ENCODE measurements at places on chromosomes 4 and X. TPM values are rescaled to one million over a fixed set of nuclear protein-coding genes. Genes with fewer than 3 reads are reported as not detected.
A peak's percentile ranks its signal among the peaks of the same experiment; 100 is the strongest.

The MID2 gene
- 5.8 TPM for total RNA-seq

The CT45A3 gene
- total RNA-seq: not detected

The TENT5D gene
- total RNA-seq: not detected

The MAGEA4 gene
- not detected for total RNA-seq

The PAK3 gene
- total RNA-seq: not detected

GRCh38 chrX:38044701-38045100 is 38.3 kb downstream of the SYTL5 start:
- H3K27ac ChIP-seq: no peak overlapping the region
- no peak overlapping the region for H3K4me3 ChIP-seq
- H3K4me1 ChIP-seq: no peaks in the 10 kb centered on the region
- H3K36me3 ChIP-seq: no peaks in the 10 kb centered on the region
- no peaks in the 10 kb centered on the region for H3K27me3 ChIP-seq

DNA sequence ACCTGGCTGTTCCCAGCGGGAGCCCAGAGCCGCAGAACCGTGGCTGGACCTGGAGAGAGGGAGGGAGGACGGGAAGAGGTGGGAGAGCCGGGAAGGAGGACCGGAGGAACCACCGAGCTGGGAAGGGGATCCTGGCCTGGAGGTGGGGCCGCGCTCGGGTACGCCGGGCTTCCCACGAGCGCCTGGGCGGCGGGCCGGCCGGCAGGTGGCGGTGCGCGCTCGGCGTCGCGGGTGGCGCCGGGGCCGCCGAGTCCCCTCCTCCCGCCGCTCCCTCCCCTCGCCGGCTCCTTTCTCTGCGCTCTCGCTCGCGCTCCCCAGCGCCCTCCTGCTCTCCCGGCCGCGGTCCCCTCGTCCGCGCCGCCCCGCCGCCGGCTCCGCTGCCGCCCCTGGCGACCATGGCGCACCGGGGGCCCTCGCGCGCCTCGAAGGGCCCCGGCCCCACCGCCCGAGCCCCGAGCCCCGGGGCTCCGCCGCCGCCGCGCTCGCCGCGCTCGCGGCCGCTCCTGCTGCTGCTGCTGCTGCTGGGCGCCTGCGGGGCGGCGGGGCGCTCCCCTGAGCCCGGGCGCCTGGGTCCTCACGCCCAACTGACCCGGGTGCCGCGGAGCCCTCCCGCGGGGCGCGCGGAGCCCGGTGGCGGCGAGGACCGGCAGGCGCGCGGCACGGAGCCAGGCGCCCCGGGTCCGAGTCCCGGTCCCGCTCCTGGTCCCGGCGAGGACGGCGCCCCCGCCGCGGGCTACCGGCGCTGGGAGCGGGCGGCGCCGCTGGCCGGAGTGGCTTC is at the start of gene SORCS2:
SORCS2 (plus strand) TSS at position 287 of the 778 bp plus-strand sequence.
- H3K36me3 ChIP-seq: no peaks in the 10 kb centered on the region
- H3K4me1 ChIP-seq: peaks cover 5% of the 10 kb centered on the region
- peak; percentile 17 for DNase-seq
- H3K4me3 ChIP-seq: no peak within 1 kb of the TSS
- H3K27me3 ChIP-seq: peaks cover 36% of the 10 kb centered on the region

DNA sequence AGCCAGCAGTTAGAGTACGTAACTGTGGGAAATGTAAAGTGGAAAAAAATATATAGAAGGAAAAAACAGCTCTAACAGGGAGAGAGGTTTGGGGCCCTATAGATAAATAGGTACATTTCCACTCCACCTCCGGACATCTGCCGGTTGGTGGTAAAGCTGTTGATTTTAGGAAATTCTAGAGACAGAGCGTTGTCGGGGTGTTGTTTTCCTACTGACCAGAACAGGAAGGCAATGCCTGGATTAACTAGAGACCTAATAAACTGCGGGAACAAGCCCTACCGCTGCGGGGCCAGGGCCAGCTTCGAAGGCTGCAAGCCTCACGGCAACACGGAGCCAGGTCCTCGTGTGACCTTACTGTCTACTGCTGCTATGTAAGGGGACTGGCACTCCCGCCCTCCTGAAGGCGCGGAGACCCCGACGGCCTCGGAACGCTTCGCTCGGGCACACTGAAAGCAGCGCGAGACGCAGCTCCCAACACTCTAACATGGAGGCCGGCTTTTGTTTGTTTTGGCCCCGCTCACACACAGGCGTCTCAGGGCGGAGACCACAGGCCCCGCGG is 702 bp upstream of the CDKN2AIP start:
- H3K4me1 ChIP-seq: peaks cover 22% of the 10 kb centered on the region
- no peak for DNase-seq
- H3K4me3 ChIP-seq: peak overlapping the region; percentile 79
- no peaks in the 10 kb centered on the region for H3K27me3 ChIP-seq
- peak overlapping the region; percentile 95 for H3K27ac ChIP-seq
- H3K36me3 ChIP-seq: peaks cover 12% of the 10 kb centered on the region

GRCh38 chrX:9980401-9980800 is 13.2 kb downstream of the CLDN34 start:
- no peaks in the 10 kb centered on the region for H3K36me3 ChIP-seq
- H3K27ac ChIP-seq: peak overlapping the region; percentile 70
- H3K4me1 ChIP-seq: peaks cover 29% of the 10 kb centered on the region
- no peak for DNase-seq
- H3K27me3 ChIP-seq: no peaks in the 10 kb centered on the region
- no peak overlapping the region for H3K4me3 ChIP-seq

DNA sequence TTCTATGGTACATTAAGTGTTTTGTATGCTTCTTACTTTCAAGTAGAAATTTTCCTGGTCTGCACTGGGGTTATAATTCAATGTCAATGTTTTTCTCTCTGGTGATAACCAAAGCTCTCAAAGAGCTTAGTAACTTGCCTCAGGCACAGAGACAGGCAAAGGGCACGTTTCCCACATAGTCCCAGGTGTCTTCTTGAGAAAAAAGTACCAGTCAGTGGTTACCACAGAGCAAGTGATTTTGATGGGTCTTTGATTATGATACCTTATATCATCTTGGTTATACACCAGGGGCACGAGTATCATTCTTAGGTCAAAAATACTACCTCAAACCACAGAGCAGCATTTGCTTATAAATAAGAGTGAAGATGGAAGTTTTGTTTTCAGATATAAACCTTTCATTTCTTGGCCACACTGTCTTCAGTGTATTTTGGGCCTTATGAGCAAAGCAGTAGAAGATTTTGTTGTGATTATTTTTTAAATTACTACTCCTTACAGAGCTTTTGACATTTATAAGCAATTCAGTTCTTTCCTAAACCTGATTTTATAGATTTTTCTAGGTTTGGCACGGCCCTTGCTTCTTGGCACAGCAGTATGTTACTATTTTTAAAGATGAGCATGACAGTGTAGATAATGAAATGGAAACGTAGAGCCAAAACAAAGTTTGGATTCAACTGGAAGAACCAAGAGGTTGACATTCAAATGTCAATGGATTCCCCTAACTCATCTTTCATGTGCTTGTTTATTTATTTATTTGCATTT is 85.3 kb upstream of the TLL1 start:
- H3K27me3 ChIP-seq: no peaks in the 10 kb centered on the region
- no peak for DNase-seq
- no peaks in the 10 kb centered on the region for H3K4me1 ChIP-seq

- H3K4me3 ChIP-seq: no peak overlapping the region
- H3K36me3 ChIP-seq: no peaks in the 10 kb centered on the region
- no peak overlapping the region for H3K27ac ChIP-seq
- no peaks in the 10 kb centered on the region for H3K4me1 ChIP-seq
- no peaks in the 10 kb centered on the region for H3K27me3 ChIP-seq
- no peak for DNase-seq
These were observed 109.9 kb downstream of the DLG3 start for GRCh38 chrX:70554523-70554922.

DNA sequence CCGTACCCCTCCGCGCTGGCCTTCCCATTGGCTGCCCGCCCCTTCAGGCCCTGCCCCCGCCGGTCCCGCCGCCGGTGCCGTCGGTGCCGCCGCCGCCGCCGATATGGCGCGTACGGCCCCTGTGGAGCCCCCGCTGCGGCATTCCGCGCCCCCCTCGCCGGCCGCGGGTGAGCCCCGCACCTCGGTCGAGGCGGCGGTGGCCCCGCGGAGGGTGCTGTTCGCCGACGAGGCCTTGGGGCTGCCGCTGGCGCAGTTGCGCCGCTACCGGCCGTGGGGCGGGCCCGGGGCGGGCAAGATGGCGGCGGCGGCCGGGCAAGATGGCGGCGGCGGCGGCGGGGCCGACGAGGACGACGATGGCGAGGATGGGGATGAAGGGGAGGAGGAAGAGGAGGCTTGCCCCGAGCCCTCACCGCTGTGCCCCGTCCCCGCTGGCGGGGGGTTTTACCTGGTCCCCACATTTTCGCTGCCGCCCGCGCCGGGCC is at the start of gene PPP1R3F:
PPP1R3F (plus strand) TSS at position 27 of the 482 bp plus-strand sequence; CDS start at position 104, 77 bp downstream.
- peaks cover 35% of the 10 kb centered on the region for H3K4me1 ChIP-seq
- DNase-seq: no peak
- peak within 1 kb of the TSS; percentile 98 for H3K27ac ChIP-seq
- H3K27me3 ChIP-seq: no peaks in the 10 kb centered on the region
- H3K36me3 ChIP-seq: no peaks in the 10 kb centered on the region
- H3K4me3 ChIP-seq: peak within 1 kb of the TSS; percentile 62

DNA sequence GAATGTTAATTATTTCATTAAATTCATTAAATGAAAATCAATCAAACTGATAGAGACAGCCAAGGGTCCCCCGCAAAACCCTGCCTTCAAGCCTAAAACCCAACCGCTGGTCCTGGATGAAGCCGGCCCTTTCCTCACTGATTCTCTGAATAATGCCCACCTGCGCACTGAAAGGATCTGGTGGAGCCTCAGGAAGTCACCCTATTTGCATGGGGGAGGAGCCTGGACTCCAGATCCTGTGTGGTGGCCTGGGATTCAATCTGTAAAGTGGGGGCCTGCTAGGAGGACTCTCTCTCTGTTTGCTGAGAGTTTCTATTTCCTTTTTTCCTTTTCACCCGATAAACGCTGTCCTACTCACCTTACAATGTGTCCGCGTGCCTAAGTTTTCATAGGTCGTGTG is 97.9 kb upstream of the ADAMTS3 start:
- no peak overlapping the region for H3K4me3 ChIP-seq
- no peak for DNase-seq

DNA sequence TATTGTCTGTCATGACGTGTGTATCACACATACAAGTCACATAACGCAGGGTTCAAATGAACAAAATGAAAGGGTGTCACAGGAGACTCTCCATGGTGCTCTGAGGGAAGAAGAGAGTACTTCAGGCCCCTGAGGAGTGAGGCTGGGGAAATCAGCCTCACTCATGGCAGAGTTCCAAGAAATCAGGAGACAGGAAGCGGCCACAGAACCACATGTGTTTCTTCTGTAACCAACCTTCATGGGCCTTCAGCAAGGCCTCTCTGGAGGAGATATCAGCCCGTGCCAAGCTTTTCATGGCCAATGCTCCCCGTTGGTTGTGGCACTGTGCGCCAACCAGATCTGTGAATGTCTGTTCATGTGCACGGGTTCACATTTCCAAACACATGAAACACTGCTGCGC is 76.0 kb downstream of the NAT8L start:
- H3K36me3 ChIP-seq: no peaks in the 10 kb centered on the region
- H3K4me1 ChIP-seq: no peaks in the 10 kb centered on the region
- DNase-seq: no peak
- H3K4me3 ChIP-seq: no peak overlapping the region

DNA sequence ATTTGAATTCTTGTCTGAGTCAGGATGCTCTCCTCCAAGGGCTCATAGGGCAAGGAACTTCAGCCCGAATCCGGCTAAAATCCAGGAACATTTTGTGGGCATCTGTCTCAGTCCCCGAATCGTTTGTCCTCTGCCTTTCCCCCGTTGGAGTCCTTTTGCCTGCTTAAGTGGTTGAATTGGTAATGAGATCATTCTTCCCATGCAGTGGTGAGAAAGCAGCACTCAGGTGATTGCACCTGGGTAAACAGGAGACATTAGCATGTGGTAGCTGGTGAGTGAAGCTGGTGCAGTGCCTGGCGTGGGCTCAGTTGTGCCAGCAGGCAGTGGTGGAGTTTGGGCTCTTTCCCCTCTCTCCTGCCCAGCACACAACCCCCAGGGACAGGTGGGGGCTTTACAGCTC is 61.9 kb upstream of the MTM1 start:
- no peaks in the 10 kb centered on the region for H3K4me1 ChIP-seq
- DNase-seq: no peak
- H3K27ac ChIP-seq: no peak overlapping the region
- no peaks in the 10 kb centered on the region for H3K36me3 ChIP-seq

GRCh38 chrX:97636473-97637140 is 752.9 kb downstream of the RPA4 start:
- no peak overlapping the region for H3K4me3 ChIP-seq
- no peaks in the 10 kb centered on the region for H3K36me3 ChIP-seq

DNA sequence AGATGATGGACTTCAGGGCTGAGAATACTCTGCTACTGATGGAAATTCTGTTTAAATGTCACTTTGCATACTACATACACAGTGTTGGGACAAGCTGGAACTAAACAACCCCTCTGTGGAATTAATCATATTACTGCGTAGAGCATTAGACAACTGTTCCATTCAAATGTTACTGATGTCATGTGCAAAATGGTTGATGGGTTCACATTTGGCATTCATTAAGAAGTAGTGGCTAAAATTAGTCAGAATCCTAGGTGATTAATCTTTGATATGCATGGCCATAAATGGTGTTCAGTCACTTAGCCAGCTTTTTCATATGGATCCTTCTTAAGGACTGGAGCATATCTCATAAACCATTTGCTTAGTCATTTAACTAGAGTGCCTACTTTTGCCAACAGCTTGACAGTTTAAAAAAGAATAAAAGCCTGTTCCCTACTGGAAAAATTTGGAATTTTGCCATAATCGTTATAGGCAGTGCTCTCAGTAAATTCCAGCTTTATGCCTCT is 105.2 kb downstream of the RNF150 start:
- no peak for DNase-seq
- no peak overlapping the region for H3K27ac ChIP-seq
- H3K27me3 ChIP-seq: no peaks in the 10 kb centered on the region
- H3K4me1 ChIP-seq: no peaks in the 10 kb centered on the region
- no peak overlapping the region for H3K4me3 ChIP-seq

DNA sequence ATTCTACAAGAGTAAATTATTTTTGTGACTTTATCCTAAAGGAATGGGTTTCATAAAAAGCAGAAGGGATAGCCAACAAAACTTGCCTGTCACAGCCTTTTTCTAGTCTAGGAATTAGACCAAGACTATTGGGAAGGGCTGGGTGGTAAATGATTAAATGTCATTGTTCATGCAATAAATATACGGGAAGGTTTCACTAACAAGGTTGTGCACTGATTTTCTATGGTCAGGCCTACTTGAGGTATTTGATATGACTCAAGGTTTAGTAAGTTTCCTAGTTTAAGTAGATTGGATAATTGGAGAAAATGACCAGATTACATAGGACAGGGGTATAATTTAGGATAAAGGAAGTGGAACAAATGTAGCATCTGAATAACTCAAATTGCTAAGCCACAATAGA is 249.1 kb upstream of the BMP3 start:
- no peaks in the 10 kb centered on the region for H3K27me3 ChIP-seq
- no peaks in the 10 kb centered on the region for H3K36me3 ChIP-seq
- no peak for DNase-seq

All from B cell (primary cell).